Osteoblast (primary cell): ENCODE measurements at places on chromosomes 7 and 10. TPM values are rescaled to one million over a fixed set of nuclear protein-coding genes. Genes with fewer than 3 reads are reported as not detected.

- H3K27ac ChIP-seq = no peak overlapping the region
- H3K27me3 ChIP-seq = no peaks in the 10 kb centered on the region
- H3K36me3 ChIP-seq = no peaks in the 10 kb centered on the region
- no peak for DNase-seq
- no peak overlapping the region for H3K4me3 ChIP-seq
Measured at GRCh38 chr10:131180740-131181415, 130.6 kb downstream of the TCERG1L start.

- peak; percentile 45 for DNase-seq
- no peaks in the 10 kb centered on the region for H3K36me3 ChIP-seq
- no peaks in the 10 kb centered on the region for H3K4me1 ChIP-seq
Measured at GRCh38 chr7:39405581-39405980, 160.6 kb upstream of the YAE1 start.

- no peaks in the 10 kb centered on the region for H3K36me3 ChIP-seq
- DNase-seq = no peak
- H3K4me3 ChIP-seq = no peak overlapping the region
- H3K27ac ChIP-seq = no peak overlapping the region
Measured at GRCh38 chr10:28284126-28284525, 18.7 kb downstream of the MPP7 start.

SYT15 gene
- total RNA-seq = under 0.01 TPM in 2 replicates

FAM25A gene
- total RNA-seq = not detected in 2 replicates

GBF1 gene
- total RNA-seq = 37.4 and 38.0 TPM in 2 replicates
